ENCODE measurements at places on chromosomes 12 and 14.

DNA sequence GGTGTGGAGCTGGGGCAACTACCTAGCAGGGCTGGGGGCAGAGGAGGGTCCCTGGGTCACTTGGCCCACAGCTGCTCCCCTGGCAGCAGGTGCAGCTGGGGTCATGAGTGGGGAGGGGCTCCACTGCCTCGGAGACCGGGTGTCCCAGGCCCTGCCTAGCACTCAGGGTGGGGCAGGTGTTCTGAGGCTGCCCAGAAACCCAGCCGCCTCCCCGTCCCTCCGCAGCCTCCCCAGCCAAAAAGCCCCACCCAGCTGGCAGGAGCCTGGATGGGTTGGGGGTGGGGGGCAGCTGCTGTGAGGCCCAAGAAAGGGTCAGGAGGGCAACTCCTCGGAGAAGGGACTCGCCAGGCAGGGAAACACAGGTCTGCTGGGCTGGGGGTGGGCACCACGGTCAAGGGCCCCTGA is 11.2 kb downstream of the AHNAK2 start:
- DNase-seq: no peak

DNA sequence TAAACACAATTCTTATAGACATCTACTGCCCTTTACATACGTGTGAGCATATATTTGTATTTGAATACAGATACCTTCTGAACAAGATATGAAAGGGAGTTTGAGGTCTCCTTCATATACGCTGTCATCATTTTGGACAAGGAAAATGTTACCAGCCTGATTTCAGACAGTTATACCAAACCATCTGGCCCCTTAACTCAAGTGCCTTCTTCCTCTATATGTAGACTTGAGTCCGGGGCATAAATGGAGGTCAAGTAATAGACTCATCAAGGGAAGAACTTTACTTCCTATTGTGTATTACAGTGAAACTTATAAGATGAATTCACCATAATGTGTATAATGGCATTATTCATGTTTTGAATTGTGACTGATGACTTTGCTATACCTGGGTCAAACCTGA is 52.2 kb downstream of the FAR2 start:
- DNase-seq: no peak

DNA sequence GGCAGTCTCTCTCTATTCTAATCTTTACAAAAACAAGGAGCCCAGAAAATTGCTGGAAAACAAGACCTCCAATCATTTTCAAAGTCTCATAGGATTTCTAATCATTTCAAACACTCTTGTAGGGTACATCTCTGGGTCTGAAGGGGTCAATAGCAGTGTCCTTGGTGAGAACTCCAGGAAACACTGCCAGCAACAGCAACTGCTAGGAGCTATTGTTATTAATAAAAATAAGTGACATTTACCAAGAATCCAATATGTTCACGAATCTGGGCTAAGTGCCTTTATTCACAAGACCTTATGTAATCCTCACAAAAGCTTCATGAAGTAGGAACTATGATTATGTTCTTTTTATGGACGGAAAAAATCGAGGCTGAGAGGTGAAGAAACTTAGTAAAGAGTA is 72.8 kb downstream of the TTC7B start:
- no peak for DNase-seq

DNA sequence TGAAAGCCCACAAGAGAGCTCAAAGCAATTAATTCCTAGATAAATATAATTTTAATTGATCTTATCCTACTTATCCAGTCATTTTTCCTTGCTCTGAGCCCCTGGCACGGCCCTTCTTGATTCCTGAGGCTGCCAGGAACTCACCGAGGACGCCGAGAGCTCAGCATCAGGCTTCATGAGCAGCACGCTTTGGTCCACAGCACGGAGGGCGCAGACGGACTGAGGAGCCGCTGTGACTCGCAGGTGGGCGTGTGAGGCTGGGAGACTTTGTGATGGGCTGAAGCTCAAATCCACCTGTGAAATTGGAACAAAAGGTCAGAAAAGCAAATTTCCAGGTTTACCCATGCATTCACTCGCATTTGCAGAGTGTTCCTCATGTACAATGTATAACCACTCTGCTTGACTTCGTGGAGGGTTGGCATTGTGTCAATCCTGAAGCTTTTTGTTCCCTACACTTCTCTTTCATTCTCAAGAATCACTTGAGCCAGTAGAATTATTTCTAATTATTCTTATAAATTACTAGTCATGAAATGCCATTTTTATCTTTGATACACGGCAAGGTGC is 17.2 kb downstream of the A2M start:
- no peak for DNase-seq

DNA sequence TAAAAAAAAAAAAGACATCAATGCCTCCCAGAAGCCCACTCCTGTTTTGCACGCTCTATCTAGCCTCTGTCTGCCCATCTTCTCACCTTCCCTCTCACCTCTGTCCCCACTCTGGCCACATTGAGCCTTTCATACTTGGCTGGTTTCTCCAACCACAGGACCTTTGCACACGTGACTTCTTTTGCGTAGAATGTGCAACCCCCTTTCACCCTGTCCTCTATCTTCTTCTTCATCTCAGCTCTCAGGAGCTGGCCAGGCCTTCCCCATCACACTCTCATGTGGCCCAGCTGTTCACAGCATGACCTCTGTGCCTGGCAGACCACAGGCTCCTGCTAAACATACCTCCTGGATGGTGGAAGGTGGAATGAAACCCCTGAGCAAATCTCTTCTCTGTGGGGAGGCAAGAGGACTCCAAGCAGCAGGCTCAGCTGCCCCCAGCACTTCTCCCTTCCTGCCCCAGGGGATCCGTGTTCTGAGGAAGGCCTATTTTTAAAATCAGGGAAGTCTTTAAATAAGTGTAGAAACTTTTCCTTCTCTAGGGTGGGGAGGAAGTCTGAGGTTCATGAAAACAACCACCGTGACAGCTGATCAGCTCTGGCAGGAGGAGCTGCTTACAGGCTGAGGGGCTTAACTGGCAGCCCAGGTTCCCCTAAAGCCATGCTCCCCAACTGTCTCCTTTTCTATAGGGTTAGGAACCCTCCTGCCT is 11.6 kb downstream of the HVCN1 start:
- DNase-seq: no peak

DNA sequence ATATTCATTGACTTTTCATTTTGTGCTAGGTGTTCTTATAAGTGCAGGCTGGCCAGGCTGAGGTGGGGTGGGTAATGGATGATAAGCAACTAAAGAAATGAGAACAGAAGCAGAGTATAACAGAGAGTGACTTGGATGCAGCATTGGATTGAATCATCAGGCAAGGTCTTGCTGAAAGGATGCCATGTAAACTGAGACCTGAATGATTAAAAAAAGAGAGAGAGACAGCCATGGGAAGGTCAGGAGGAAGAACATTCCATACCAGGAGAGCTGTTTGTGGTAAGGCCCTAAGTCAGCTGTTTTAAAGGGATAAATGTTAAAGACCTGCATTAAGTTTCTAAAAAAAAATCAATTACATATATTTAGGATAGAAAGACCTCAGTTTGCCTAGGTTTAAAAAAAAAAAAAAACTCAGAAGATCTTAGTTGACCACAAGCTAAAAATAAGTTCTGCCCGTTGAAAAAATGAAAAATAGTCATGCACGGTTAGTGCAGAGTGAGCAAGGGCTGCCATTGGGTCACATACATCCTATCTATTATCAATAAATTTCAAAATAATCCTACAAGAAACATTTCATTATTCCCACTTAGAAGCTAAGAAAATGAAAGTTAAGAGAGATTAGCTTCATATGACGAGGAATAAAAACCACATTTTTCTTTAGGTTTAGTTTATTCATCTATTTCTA is 37.2 kb downstream of the IFNG start:
- no peak for DNase-seq

GRCh38 chr12:27498149-27498548 is 25.9 kb upstream of the PPFIBP1 start:
- no peak for DNase-seq

DNA sequence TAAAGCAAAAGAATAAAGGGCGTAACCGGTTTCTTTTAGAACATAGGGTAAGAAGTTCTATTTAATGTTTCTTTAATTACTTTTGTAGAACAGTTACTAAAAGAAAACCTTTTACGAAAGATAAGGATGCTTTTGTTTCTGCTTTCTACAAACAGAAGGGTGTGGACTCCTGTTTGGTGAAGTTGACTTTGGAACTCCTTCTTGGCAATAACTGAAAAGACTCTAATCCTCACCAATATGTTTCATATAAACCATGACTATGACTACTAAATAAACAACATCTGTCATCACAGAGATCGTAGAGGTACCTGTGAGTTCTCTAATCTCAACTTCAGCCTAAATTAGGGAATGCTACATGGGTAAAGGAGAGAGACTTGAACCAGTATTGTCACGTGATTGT is 210.8 kb upstream of the FLRT2 start:
- no peak for DNase-seq

GRCh38 chr12:59627582-59627981 is 31.8 kb downstream of the SLC16A7 start:
- DNase-seq: no peak

DNA sequence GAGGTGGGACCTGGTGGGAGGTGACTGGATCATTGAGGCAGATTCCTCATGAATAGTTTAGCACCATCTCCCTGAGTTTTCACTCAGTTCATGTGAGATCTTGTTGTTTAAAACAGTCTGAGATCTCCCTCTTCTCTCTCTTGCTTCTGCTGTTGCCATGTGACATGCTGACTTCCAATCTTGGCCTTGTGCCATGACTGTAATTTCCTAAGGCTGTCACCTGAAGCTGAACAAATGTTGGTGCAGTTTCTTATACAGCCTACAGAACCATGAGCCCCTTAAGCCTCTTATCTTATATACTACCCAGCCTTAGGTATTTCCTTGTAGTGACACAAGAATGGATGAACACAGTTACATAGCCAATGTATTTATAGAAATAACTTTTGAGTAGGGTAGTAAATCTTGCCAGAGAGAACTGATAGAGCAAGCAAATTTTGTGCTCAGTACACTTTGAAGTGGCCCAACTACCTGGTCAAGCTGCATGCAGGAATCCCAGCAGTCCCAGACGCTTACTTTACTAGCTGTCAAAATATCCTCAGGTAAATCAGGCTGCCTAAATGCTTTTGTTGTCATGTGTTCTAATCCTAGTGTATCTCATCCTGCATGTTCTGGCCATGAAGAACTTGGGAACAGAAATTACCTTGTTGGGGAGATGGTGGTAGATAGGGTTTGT is 445.6 kb upstream of the MIS18BP1 start:
- DNase-seq: no peak

DNA sequence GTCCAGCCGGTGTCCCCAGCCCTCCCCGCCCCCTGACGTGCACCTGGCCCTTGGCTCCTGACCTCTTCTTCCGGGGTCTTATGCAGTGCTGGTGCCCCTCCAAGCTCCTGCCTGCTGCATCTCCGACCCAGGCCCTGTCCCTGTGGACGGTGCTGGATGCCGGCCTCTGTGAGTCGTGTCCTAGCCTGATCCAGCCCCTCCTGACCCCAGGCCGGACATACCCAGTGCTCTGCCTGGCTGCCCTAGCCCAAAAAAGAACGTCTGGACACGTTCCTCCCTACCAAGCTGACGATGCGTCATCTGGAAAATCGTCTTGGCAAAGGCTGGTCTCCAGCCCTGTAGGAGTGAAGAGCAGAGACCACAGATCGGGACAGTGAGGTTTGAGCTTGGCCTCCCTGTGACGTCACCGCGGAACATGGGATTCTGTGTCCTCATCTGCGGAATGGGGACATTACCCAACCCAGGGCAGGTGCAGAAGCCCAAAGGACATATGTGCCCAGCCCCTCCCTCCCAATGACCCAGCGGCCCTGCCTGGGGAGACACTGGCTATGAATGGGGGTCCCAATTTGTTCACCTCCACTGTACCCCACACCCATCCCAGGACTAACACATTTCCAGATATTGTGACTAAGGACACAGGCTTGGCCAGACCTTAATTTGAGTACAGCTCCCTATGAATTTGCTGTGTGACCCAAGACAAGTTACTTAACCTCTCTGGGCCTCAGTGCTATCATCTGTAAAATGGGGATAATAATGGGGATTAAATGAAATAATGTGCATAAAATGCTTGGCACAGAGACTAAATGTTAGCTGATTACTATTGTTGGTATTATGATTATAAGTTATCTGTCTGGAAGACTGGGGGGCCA is 51.0 kb upstream of the BCL11B start:
- DNase-seq: no peak
